ENCODE measurements at places on chromosomes 3 and 15.

DNA sequence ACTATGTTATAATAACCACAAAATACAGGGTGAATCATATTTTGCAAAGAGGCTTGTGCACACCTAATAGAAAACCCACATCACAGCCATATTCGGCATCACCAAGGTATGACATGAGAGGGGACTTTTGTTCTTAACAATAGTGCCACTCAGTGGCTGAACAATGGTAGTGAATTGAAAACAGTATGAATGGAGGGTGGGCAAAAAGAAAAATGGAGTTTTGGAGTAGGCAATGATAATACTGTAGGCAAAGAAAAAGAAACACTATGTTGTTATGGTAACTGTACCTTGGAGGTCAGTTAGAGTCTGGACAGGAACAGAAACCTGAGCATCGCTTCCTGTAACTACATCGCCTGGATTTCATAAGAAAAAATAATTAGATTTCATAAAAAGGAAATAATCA is 348.6 kb downstream of the PLCL2 start:
- peak; percentile 83 for DNase-seq

- DNase-seq = no peak
Observed at GRCh38 chr15:78360958-78361718, 21.0 kb downstream of the CRABP1 start.

GRCh38 chr3:147572970-147573340 is 163.8 kb downstream of the ZIC1 start:
- DNase-seq = peak; percentile 10

- DNase-seq = no peak
Observed at GRCh38 chr3:133992951-133993620, 36.6 kb downstream of the SLCO2A1 start.

DNA sequence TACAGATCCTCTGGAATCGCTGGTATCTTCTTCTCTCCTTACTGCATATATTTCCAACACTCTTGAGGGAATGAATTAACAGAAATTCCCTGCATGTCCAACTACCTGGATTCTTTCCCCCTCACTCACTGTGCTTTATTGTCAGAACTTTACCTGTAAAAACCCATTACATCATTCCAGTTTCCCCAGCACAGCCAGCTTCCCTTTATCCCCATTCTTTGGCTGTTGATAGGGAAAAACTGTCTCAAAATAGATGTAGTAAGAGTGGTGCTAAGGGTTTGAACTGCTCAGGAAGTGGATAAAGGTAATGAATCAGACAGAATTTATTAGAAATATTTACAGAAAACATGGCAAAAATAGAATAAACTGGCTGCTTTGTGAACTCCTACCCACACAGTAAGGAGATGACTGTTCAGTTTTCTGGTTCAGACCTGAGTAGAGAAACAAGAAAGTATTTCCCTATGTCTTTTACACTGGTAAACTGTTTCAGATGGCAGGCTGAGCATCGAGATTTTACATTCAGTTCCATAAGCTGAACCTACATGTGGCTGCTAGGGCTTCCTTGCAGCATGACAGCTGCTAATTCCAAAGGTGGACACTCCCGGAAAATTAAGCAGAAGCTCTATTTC is 188.4 kb downstream of the CPNE4 start:
- no peak for DNase-seq

DNA sequence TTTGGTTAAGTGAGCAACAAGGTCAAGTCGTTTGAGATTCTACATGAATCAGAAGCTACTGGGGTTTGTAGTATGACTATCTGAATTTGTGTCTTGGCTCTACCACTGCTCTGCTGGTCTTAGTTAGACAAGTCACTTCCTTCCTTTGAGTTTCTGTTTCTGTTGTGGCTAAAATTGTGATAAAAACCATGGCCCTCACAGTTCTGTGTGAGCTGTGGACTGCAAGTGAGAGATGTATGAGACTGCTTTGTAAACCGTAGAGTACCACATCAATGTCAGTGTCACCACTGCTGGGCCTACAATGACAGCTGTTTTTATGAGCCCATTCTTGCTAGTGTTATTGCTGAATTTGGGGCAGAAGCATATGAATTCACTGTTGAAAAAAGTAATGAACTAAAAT is 32.7 kb downstream of the RARB start:
- DNase-seq = no peak

GRCh38 chr3:59313365-59313764 is 263.5 kb upstream of the CFAP20DC start:
- DNase-seq = peak; percentile 26

- DNase-seq = no peak
Observed at GRCh38 chr3:137097386-137097785, 139.6 kb downstream of the IL20RB start.

DNA sequence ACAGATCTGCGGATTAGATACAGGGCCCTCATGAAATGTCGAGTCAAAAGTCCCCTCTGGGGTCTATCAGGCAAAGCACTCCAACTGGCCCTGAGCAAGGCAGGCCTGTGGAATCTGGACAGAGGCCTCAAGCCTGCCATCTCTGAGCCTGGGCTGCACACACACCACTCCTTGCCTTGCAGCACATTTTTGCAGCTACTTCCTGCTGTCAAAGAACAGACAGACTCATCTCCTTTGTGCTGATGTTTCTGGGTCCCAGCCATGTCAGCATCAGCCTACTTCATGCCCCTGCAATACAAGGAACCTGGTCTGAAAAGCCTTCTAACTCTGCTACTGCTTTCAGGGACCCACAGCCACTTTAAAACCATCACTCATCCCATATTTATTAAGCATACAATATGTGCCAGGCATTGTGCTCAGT is 60.6 kb upstream of the IL12A start:
- DNase-seq = peak; percentile 32

DNA sequence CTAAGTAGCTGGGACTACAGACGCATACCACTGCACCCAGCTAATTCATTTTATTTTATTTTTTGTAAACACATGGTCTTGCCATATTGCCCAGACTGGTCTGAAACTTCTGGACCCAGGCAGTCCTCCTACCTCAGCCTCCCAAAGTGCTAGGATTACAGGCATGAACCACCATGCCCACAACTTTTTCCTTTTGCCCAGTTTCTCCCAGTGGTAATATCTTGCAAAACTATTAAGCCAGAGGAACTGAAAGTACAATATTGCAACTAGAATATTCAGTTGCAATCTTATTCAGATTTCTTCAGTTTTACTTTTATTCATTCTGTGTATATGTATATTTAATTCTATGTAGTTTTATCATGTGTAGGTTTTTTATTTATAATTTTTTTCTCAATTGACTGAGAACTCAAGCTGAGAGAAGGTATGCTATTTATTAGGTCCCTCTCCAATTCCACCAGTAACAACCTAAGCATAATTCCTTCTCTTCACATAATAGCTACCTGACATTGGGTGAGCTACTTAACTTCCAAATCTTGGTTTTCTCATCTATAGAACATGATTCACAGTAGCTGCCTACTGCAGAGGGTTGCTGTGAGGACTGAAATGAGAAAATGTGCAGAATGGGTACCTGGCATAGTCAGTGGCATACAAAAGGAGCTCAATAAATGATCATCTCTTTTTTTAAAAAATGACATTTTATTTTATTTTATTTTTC is 30.8 kb downstream of the KLHL18 start:
- no peak for DNase-seq

- peak; percentile 63 for DNase-seq
Observed at GRCh38 chr15:34038023-34038870, 757 bp downstream of the AVEN start.

GRCh38 chr15:92155934-92156333 is 237.7 kb upstream of the ST8SIA2 start:
- no peak for DNase-seq

DNA sequence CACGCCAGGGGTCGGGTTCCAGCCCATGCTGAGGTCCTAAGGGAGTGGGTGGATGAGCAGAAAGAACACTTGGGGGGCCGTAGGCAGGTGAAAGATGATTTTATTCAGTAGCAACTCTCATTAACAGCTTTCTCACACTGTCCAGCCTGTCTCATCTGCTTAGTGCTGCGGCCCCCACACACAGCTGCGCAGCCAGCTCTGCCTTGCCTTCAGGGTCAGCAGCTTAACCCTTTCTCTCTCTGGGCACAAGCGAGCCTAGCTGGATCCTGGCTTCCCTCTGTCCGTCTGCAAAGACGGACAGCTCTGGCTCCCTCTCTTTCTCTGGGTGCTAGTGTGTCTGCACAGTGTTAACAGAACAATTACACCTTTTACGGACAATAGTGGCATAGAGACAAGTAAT is 21.3 kb downstream of the NPAP1 start:
- DNase-seq = no peak

All from mammary epithelial cell (primary cell).